ENCODE measurements at places on chromosomes 4 and X. TPM values are rescaled to one million over a fixed set of nuclear protein-coding genes. Genes with fewer than 3 reads are reported as not detected.

GRIA3 gene
- total RNA-seq = 101 TPM

TRIM61 gene
- total RNA-seq = 1.6 TPM

NR3C2 gene
- 17.8 TPM for total RNA-seq

SPRY1 gene
- total RNA-seq = 14.4 TPM

EIF4E gene
- 193 TPM for total RNA-seq

CXCL5 gene
- total RNA-seq = not detected

ZNF732 gene
- 3.1 TPM for total RNA-seq

HNRNPD gene
- total RNA-seq = 131 TPM

IL3RA gene
- 1.6 TPM for total RNA-seq

CENPVL1 gene
- total RNA-seq = 2.5 TPM

TMPRSS11A gene
- not detected for total RNA-seq

RBM46 gene
- not detected for total RNA-seq

RXFP1 gene
- 1.6 TPM for total RNA-seq

Measured in parietal lobe (tissue), 2 donors.